ENCODE measurements at places on chromosomes 6 and 20.

GRCh38 chr20:13995841-13996240 lies 525 bp downstream of the MACROD2 start:
- DNase-seq = no peak

- peak; percentile 86 for DNase-seq
These were observed 77.7 kb downstream of the TMEM170B start for GRCh38 chr6:11615214-11615602.

DNA sequence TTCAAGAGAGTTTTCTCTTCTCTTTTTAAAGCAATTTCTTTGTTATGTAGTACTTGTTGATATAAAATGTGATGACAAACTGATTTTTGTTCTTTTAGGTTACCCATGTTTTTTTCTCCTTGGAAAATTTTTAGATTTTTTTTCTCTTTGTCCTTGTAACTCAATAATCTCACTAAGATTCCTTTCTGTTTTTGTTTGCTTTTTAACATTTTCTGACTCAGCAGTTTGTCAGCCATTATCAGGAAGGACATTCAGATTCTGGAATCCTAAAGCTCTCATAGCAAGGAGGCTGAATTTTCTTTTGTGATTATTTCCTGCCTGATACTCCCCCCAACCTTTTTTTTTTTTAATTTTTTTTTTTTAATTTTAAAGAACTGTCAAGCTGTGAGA lies 75.2 kb upstream of the CITED2 start:
- DNase-seq = no peak

- DNase-seq = no peak
These were observed 122.7 kb downstream of the LY86 start for GRCh38 chr6:6711031-6711785.

DNA sequence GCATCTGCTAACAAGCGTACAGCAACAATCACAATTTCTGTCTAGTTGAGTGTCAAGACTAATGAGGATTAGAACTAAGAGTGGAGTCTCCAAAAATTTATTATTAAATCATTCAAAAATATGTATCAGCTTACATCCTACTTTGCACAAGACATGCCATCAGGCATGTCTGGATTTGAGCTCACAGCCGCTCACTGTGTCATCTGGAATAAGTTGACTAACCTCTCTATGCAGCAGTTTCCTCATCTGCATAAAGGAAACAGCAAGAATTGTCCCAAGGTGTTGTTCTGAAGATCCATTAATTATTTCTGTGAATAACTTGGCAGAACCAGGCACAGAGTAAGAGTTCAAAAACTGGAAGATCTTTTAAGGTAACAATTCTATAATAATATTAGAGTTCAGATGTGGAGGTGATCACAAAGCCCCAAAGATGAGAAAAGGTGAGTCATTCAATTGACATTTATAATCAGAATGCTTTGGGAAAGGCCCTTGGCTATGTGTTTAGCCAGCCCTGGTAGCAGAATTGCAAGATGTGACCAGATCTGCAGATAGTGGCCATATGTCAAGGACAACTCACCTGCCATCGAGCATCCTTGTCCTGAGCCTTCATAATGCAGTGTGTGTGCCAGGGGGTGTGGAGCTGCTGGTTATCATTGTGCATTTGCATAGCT lies 264.0 kb downstream of the FOXA2 start:
- DNase-seq = no peak

GRCh38 chr6:39007575-39007974 lies 41.0 kb upstream of the GLP1R start:
- no peak for DNase-seq

DNA sequence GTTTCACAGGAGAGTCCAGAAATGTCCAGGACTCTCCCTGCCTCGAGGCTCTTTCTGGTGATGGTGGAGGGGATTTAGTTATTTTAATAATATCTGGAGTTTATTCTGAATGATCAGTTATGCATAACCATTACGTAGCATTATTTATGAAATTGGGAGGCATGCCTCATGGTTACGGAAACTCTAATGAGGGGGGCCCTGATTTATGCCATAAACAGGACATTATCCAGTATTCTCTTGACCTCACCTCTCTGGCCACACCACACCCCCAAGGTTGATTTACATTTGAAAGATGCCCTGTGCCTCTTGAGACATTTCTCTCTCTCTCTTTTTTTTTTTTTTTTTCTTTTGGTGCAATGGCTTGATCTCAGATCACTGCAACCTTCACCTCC lies 268.8 kb downstream of the TFAP2C start:
- no peak for DNase-seq

DNA sequence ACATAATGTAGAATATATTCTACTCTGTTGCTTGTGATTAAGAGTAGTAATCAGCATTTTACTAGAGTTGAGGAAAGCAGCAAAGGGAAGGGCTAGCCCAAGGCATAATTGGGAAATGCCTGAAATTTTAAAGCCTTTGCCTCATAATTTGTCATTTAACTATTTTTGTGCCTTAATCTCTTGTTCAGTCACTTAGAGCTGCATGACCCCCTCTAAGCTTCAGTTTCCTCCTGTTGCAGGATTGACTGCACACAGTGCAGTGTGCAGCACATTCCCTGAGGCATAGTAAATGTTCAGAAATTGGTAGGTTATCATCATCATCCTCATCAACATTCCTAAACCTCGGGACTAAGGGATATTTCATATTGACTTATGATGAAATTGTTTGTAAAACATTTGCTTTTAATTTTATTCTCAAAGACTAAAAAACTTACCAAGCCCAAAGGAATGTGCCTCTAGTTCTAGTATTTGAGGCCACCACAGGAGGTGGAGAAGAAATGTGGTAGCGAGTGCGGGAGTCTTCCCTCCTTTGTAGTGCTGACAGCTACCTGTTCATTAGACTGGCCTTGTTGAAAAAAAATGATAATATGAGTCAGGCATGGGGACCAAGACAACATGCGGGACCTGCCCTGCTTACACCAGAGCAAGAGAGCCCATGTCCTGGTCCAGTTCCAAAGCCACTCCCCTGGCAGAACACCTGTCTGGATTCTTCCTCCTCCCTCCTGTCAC lies 14.8 kb upstream of the TENT5A start:
- DNase-seq = no peak

GRCh38 chr20:53737396-53738038 lies 143.9 kb upstream of the ZNF217 start:
- DNase-seq = no peak

- no peak for DNase-seq
These were observed 272.9 kb downstream of the PRL start for GRCh38 chr6:22023937-22024336.

- no peak for DNase-seq
These were observed 81.4 kb downstream of the DLL1 start for GRCh38 chr6:170209354-170210025.

All from HS-27A (cell line).